ENCODE measurements at places on chromosomes 6 and 20.

DNA sequence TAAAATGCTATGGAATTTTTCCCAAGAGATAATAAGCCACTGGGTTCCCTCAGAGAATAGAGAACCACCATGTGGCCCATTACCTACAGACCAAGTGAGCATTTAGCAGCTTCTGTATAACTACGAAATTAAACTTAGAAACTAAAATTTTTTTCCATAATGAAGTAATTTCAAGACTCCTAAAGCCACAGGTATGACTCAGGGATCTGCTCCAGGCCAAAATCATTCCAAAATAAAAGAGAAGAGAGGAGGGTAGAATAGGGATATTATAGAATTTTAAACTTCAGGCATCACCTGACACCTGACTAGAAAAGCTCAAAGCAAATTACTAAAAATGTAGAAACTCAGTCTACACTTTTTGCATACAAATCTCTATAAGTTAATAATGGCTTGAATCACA, 108.9 kb upstream of the DST start:
- no peak for DNase-seq

GRCh38 chr6:114712129-114712662, 369.4 kb upstream of the HS3ST5 start:
- DNase-seq, result no peak

DNA sequence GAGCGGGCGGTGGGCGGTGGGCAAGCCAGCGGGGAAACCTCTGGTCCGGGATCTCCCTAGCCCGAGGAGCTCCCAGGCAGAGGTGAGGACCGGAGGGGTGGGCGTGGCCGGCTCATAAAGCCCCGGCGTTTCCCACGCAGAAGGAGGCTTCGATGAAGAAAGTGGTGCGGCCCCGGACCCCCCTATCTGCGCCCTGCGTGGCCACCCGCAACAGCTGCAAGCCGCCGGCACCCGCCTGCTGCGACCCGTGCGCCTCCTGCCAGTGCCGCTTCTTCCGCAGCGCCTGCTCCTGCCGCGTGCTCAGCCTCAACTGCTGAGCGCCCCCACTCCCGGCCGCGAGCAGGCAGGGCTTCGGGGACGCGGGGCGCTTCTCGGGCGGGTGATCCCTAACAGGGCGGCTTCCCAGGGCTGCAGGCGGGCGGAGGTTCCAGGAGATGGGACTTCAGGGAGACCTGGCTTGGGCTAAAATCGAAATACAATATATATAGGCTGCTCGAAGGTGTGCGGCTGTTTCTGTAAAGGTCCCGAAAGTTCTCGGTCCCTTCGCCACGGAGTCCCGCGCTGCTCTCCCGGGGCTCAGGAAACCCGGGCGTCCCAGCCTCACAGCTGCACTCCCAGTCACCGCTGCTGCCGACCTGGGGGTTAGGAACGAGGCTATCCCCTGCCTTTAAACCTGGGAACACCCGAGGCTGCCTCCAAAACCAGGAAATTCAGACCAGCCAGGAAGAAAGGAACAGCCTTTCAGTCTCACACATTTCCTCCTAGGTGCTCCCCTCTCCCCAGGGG, 27.8 kb downstream of the ASIP start:
- DNase-seq, result no peak

- no peak for DNase-seq
These were observed 14.8 kb upstream of the VAPB start for GRCh38 chr20:58374027-58374850.

DNA sequence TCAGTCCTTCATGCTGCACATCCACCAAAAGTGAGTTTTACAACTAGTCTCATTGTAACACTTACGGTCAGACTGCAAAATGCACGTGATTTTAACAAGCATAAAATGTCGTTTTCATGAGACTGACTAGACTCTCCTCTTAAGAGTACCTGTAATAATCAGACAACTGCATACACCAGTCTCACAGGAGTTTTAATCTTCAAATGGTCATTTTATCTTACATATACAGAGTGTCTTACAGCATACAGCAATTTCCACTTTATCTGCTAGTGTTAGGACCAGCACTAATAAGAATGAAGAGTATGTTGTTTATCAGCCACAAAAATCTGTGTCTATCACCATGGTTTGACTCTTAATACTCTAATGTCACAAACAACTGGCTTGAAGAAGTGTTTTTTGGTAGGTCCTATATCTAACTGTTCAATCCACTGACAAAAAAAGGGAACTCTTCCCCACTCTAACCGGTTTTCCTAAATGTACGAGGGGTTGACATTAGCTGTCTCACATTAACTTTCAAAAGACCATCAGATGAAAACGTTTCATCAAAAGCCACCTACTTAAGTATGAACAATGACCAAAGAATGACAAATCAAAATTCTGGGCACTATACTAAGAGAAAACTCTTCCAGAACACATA, 1.5 kb upstream of the ASF1A start:
- no peak for DNase-seq

DNA sequence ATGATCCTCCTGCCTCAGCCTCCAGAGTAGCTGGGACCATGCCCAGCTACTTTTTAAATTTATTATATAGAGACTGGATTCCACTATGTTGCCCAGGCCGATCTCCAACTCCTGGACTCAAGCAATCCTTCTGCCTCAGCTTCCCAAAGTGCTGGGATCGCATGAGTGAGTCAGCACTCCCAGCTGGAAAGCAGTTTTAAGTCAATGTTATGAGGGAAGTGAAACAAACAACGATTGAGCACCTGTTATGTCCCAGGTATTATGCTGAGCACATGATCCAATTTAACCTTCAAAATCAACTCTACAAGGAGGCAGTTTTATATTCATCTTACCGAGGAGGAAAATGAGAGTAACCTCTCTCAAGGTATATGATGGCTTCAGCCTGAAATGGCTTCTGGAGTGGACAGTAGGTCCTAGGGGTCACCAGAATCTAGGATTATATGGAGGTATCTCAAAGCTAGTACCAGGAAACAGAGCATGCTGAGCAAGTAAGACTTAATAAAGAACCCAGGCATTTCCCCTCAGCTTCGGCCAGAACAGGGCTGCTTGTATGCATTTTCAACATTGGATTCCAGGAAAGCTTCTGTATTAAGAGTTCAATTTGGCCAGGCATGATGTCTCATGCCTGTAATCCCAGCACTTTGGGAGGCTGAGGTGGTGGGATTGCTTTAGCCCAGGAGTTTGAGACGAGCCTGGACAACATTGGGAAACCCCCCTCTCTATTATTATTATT, 55.0 kb downstream of the EDN1 start:
- DNase-seq, result no peak

- DNase-seq, result no peak
These were observed 64.8 kb upstream of the RCAN2 start for GRCh38 chr6:46556053-46556452.

- DNase-seq, result no peak
These were observed 207.3 kb downstream of the FARS2 start for GRCh38 chr6:5468586-5468985.

- no peak for DNase-seq
These were observed 164.3 kb downstream of the RPS12 start for GRCh38 chr6:132978685-132979084.

DNA sequence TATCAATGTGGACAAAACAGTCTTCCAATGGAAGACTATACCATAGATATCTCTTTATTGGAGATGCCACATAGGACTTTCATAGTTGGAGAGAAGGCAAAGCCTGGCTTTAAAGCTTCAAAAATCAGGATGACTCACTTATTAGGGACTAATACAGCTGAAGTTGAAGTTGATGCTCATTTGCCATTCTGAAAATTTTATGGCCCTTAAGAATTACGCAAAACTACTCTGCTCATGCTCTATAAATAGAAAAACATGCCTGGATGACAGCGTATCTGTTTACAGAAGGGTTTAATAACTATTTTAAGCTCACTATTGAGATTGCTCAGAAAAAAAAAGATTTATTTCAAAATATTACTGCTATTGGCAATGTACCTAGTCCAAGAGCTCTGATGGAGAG, 155.5 kb upstream of the DST start:
- DNase-seq, result no peak

DNA sequence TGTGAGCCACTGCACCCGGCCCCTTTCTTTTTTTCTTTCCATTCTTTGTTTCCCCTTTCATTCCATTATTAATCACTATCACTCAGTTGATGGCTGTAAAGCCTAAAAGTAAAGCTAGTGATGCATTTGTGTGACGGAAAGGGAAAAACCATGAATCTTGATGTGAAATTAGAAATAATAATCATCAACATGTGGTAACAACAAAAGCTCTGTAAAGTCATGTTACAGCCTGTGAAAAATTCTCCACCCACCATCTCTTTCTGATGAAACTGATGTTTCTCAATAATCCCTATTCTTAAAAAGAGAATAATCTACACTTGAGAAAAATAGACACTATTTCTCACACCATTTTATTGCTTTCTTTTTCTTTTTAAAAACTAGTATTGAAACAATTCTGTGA, 80.0 kb downstream of the CRYBG1 start:
- no peak for DNase-seq

DNA sequence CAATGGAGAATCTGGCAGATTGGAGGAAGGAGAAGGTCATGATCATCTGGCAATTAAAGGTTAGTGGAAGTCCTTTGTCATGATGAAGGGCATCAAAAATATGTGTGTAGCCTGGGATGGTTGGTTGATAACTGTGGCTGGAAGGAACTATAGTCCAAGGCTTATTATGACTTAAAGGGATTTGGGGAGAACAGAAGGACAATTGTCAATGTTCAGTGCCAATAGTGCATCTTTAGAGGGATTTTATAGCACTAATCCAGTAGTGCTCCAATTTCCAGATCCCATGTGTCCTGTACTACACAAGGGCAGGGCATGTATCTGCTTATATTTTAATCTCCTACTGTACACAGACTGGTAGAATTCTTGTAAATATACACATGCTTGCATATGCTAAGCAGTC, 5.0 kb upstream of the ZBTB24 start:
- DNase-seq, result no peak

DNA sequence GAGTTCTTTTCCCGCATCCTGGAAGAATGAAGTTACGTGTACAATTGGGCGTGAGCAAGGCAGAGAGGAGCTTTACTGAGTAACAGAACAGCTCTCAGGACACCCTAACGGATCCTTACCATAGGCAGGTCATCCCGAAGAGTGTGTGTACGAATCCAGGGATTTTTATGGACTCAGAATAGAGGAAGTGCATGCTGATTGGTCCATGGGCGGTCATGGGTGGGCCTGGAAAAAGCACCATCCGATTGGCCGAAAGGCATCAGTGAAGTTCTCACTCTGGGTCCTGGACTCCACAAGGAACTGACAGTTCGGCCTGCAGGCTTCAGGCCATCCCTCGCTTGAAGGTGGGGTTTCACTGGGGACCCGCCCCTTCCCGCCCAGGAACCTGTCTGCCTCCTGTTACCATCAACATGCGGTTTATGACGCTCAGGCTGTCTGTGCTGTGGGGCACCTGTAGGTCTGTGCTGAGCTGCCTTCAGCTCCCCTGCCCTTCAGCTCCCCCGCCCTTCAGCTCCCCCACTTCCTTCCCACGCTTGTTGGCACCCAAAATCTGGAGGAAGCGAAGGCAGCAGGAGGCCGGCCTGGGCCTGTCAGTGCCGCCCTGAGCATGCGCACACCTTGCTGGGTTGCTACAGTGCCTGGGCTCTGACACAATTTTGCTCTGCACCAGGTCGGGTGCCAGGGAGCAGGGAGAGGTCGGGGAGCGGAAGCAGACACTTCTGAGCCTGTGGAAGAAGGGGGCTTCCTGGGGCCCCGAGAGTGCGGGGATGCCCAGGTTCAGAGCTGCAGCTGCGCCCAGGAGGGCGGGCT, 57.9 kb upstream of the MANEA start:
- no peak for DNase-seq

- DNase-seq, result no peak
These were observed 18.9 kb downstream of the NEDD9 start for GRCh38 chr6:11213422-11214021.

GRCh38 chr6:70843328-70843918, 113.4 kb downstream of the B3GAT2 start:
- no peak for DNase-seq

GRCh38 chr20:22354647-22355046, 229.7 kb downstream of the FOXA2 start:
- DNase-seq, result no peak

DNA sequence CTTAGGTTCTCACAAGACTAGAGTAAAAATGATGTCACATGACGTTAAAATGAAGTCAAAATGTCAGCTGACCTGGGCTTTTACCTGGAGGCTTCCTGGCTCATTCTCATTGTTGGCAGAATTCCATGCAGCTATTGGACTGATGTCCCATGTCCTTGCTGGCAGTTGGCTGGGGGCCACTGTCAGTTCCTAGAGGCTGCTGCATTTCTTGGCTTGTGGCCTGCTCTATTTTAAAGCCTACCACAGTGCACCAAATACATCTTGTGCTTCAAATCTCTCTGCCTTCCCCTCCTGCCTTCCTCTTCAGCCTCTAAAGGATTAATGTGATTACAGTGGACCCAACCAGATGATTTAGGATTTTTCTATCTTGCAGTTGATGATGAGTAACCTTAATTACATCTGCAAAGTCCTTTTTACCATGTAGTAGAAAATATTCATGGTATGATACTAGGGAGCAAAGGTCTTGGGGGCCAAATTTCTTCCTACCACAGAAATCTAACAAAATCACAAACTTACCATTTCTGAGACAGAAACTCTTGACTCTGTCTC, 81.9 kb downstream of the FIG4 start:
- DNase-seq, result no peak

- DNase-seq, result no peak
These were observed 270.8 kb downstream of the SMOC2 start for GRCh38 chr6:168711666-168712300.

DNA sequence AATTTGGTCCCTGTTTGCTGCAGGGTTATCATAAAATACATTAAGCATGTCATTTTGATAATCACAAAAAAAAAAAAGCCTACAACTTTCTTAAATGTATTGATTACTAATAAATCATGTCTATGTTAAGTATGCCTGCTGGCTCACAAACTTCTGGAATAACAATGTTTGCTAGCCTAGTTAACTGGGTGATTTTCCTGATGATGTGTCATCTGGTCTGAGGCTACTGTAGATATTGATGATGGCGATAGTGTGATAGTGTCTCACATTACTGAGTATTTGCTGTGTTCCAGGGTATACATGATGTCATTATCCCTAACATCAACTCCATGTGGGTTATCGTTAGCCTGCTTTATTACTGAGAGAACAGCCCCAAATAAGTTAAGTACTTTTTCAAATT, 86.2 kb upstream of the VSTM2L start:
- DNase-seq, result no peak
